Stimulated activated CD4-positive, alpha-beta T cell treated with anti-CD3 and anti-CD28 coated beads, Interleukin-4, amount 100 ng/mL, for 48 hours (primary cell): ENCODE measurements at places on chromosomes 2 and 18.

DNA sequence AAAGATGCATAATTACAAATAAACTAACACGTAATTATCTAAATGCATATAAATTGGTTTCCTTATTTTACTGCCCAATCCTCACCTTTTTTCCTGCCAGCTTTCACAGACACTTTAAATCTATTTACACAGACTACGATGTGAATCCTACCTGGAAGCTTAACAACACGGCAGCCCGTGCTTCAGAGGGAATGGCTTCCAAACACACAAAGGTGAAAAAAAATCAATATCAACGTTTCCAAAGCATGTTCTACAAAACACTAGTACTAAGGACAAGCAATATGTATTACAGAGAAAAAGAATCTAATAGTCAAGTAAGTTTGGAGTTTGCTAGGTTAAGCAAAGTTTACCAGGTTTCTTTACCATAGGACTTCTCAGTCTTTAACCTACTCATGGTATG lies 4.4 kb downstream of the MAP4K3 start:
- no peak for DNase-seq

DNA sequence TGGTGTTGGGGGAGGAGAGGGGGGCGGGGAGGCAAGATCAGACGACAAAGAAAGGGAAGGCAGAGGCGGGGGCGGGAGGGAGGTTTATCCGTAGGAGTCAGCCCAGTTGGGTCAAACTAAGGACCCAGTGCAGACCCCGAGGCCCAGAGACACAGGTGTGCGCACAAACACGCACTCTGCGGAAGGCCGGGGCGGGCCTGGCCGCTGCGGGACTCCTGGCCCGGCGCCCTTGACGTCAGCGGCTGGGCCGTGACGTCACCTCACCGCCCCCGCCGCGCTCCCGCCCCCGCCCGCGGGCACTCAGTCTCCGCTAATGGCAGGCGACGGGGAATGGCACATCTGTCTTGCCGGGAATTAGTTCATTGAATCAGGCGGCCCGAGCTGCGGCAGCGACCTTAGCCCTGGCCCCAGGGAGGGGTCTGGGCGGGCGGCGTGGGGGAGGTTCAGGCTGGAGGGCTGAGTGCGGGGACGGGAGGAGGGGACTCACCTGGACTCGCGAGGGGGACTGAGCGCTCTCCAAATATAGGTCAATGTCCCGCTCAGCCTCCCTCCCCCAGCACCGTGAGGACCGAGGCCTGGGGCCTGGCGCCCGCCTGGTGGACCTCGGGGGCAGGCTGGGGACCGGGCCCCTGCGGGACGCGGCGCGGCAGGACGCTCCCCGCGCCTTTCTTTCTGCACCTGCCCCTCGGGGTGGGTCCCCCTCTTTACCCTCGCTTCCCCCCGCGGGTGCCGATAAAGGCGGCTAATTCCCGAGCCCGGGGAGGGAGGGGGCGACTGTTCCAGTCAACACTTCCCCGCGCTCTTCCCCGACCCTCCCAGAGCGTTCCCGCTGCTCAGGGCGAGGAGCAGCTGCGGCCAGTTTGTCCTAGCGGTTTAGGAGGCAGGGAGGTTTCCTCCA lies 15.5 kb upstream of the ECEL1 start:
- DNase-seq: peak; percentile 18

DNA sequence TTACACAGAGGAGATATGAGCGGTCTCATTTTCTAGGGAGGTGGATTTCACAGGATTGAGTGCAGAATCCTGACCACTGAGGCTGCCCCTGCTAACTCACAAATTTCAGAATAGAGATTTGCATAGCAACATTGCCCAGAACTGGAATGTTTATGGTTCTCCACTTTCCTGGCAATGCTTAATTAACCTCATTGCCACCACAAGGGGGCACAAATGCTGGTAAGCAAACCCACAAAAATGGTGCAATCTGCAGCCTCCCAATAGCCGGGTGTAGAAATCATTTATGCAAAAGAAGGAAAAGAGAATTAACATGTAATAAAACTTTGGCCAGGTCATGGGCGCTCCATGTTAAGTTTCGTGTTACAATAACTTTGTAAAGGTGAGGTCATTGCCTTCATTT lies 112.4 kb downstream of the CYRIA start:
- DNase-seq: no peak

DNA sequence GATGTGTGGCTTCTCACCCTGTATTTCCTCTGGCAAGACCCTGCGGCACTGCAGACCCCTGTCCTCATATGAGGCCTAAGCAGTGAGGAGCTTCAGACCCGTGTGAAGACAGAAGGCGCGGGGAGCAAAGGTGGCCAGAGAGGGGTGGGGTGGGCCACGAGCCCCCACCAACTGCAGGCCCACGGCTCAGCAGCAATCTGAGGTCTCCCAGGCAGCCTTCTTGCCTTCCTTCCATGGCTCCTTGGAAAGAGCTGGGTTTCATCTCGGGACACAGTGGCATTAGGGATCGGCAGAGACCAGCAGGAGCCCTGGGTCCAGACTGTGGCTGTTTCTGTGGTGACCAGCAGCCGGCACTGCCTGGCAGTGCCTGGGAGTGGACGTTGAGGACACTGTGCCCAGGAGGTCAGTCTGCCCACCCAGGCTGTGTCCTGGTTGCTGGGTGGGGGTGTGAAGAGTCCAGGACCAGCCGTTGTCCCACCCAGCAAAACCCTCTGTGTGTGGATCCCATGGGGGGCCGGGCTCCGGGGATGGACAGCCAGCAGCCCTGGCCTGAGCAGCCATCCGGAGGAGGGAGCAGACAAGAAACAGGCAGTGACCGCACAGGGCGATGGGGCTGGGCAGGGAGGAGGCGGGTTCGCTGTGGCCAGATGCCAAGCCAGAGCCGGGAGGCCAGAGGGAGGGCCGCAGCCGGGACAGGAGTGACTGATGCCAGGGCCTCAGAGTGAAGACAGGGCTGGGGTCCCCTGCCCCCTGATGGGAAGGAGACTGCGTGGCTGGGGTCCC lies 73.8 kb downstream of the RRM2 start:
- DNase-seq: no peak

GRCh38 chr18:46429130-46429529 lies 227.9 kb downstream of the LOXHD1 start:
- DNase-seq: no peak

DNA sequence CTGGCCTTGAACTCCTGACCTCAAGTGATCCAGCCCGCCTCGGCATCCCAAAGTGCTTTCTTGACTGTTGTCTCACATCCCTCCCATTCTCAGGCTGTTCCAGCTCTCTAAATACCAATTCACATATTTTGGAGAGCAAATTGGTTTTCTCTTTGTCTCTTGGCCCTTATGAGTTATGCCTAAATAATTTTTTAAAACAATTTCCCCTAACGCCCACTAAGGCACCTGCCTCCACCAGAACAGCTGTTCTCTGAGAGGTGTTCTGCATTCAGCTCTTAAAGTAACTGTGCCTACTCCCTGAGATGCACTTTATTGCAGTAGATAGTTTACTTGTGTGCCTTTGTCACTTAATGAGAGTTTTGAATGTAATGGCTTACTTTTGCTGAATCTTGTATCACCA lies 6.9 kb downstream of the CCDC195 start:
- DNase-seq: no peak

- DNase-seq: no peak
Observed at GRCh38 chr2:240766072-240766471, 53.9 kb downstream of the KIF1A start.

DNA sequence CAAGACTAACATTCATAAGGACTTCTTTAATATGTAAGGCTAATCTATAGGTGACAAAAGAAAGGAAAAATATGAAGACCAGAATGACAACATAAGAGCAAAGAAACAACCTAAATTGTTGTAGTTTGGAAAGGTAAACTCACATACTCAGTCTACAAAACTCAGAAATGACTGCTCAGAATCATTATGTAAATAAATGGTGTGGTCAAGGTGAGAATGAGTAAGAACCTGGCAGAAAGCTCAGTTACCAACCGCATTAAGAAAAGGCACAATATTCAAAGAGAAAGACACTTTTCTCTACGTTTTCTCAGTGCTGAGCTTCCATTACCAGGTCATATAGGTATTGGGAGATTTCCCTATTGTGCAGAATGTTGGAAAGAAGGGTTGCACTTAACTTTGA lies 15.8 kb downstream of the ATF2 start:
- no peak for DNase-seq

DNA sequence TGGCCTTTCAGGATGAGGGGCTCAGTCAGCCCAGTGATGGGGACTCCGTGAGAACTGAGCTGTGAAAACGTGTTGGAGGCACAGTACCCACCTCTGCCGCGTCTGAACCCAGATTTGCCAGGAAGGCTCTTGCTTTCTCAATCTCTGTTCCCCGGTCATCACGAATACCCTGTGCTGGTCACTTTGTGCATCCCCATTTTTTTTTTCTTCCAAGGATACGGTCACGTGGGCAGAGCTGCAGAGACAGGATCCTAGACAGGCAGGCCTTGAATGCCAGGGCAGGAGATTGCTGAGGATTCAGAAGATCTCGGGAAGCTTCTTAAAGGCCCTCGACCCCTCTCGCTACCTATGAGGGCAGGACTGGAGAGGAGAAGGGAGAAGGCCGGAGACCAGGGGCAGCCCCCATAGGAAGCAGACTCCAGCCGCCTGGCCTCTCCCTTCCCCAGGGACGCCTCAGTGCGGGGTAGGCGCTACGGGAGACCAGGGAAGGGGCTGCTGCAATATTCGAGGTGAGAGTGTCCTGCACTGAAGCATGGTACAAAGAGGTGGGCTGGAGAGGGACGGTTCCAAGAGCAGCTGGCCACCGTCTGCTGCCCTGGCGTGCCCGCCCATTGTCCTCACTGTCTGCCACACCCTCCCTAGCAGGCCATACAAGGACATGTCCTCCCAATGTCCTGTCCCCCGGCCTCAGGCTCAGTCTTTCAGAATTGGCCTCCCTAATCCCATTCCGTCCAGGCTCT lies 29.0 kb upstream of the TAF1B start:
- no peak for DNase-seq

- no peak for DNase-seq
Observed at GRCh38 chr2:124024561-124025170, 421 bp upstream of the CNTNAP5 start.

GRCh38 chr2:88136817-88137216 lies 9.0 kb upstream of the FABP1 start:
- no peak for DNase-seq

DNA sequence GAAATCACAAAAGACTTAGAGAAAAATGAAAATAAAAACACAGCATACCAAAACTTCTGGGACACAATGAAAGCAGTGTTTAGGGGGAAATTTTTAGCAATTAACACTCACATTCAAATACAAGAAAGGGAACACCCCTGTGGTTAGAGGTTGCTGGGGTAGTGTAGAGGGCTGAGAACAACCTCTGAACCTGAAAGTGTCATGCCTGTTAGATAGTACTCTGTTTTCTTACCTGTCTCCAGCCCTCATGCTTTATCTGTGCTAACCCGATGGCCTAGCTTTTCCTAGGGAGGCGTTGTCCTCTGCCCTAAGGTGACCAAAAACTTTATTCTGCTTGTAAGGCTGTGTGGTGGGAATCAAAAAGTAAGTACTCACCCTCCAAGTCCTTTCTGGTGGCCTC lies 122.6 kb upstream of the OTX1 start:
- DNase-seq: no peak

DNA sequence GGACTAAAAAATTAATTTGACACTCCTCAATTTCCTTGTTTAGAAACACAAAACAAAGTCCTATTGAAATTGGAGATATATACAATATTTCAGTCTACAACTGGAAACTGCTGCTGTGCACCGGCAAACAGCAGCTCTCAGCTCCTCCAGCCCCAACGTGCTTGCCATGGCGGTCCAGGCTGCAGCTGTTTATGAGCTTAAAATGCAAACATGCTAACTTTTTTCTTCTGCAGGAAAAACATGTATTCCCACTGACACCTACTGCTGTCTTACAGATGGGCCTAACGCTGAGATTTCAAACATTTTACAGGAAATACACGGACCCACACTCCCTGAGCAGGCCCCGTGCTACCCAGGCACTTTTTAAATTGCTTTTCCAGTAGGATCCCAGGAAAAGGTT lies 195.5 kb downstream of the BCL11A start:
- DNase-seq: no peak

GRCh38 chr2:109675666-109676345 lies 61.6 kb downstream of the SOWAHC start:
- DNase-seq: no peak
